ENCODE measurements at places on chromosomes 3 and 15. TPM values are rescaled to one million over a fixed set of nuclear protein-coding genes. Genes with fewer than 3 reads are reported as not detected.

ELL3 gene
- 0.46 TPM for total RNA-seq

SPINT1 gene
- 10.8 TPM for total RNA-seq

TRIM42 gene
- not detected for total RNA-seq

ZBTB47 gene
- 0.56 TPM for total RNA-seq

RLBP1 gene
- not detected for total RNA-seq

STIMATE gene
- 20.0 TPM for total RNA-seq

COL6A5 gene
- not detected for total RNA-seq

KLF15 gene
- 0.18 TPM for total RNA-seq

GREM1 gene
- 0.42 TPM for total RNA-seq

PLA1A gene
- not detected for total RNA-seq

SHC4 gene
- total RNA-seq, result 2.3 TPM

ATP13A5 gene
- not detected for total RNA-seq

PRRT3 gene
- 7.6 TPM for total RNA-seq

RPUSD2 gene
- 37.0 TPM for total RNA-seq

SLC28A2 gene
- not detected for total RNA-seq

CFAP91 gene
- total RNA-seq, result 0.25 TPM

All from activated T-cell treated with anti-CD3 and anti-CD28 coated beads, Interleukin-2, amount 50 U/mL, for 4 hours (primary cell).